ENCODE measurements at places on chromosomes 3 and 15.

DNA sequence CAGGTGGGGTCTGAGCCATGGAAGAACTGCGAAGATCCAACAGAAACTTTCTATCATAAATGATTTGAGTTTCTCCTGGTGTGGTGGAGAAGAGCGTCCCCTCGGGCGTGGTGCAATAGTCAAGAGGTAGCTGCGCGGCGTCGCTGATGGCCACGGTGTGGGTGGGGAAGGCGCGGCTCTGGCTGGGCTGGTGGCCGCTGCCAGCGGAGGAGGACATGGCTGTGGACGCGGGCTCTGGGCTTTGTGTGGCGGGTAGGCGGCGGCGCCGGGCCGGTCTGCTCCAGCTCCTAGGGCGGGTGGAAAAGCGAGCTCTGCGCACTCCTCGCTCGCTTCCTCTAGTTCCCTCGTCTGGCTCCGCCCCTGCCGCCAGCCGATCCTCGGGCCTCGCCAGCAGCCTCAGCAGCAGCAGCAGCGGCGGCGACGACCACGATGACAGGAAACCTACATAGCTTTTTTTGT lies 5.9 kb downstream of the STARD9 start:
- peak; percentile 60 for DNase-seq

GRCh38 chr3:154981201-154981600 lies 98.9 kb upstream of the MME start:
- no peak for DNase-seq

DNA sequence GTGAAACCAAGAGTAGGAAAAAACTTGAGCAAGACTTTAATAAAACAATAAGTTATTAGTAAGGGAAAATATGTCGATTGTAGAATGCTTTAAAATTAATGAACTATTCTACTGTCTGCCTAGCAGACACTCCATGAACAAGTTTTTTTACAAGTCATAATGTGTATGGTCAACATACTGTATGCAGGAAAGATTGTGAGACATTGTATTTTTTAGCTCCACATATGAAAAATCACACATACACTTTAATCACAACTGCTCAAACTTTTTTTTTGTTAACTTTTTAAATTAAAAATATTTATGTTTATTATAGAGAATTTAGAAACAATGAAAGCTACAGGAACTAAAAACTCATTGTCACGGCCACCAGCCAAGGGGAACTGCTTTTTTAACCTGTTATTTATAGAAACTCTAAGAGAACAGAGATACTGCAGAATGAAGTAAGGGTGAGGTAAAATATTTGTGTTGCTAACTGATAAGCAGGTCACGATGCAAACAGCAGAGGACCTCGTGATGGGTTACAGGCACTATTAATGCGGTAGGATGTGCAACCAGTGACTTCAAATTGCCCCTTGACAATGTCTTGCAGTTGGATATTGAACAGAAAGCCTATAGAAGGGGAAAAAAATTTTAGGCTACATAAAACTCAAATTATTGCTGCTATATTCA lies 53.0 kb downstream of the THSD4 start:
- DNase-seq, result no peak

DNA sequence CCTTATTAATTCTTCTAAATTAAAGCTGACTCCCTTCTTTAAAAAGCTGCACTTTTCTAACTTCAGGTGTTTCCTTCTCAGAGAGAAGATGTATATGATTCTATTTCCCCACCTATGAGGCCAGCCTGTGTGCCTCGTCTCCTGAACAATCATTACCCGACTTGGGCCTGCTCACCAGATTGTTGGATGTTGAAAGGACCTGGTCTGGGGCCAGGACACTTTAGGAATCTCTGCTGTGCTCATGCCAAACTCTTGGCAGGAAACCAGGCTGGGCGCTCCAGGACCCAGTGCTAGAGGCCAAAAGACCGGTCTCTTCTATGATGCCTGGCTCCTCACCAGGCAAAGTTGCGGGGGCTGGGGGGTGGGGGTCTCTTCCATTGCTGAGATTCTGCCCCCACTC lies 16.9 kb upstream of the LRRC31 start:
- no peak for DNase-seq

DNA sequence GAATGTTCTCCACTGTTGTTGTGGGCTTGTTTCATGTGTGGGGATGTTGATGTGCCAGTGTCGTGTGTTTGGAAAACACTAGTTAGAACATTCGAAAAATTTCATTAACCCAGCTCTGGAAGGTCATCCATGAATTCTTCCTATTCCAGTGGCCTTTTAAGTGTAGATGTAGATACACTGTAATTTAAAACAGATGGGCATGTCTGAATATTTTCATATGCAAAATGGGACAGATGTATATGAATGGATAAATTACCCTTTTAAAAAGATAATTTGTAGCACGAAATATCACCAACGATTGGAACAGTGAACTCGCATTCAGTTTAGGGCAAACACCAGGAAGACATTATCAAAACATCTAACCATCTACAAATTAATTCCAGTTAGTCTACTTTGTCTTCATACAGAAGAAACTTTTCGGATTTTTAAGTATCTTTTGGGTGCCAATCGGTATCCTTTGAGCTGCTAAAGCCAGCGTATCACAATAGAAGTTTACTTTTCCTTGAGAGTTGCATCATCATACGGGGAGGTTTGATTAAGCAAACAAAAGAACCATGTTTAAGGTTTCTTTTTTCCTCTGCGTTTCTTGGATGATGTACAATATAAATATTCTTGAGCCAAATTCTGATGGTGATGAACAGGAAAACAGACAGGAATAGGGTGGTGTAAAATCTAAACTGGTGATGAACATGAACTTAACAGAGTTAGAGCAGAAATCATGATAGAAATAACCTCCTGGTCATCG lies 528.1 kb downstream of the FOXP1 start:
- DNase-seq, result no peak

Data from NCI-H510A (cell line).